NCI-H1694 treated with DMSO at 0.1 percent for 48 hours (cell line): ENCODE measurements at places on chromosomes 3 and 15.

DNA sequence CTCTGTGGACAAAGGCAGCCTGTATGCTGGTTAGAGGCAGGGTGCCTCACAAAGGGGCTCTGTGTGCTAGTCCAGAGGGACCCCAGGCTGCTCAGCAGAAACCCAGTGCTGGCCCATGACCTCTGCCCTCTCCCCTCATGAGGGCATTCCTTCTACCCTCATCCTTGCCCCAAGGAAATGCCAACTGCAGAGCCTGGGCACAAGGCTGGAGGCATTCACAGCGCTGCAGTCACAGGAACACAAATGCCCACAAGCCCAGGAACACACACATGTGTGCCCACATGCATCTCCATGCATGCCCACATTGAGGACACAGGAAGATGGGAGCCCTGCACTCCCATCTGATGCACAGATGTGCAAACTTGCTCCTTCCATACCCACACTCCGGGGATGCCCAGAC lies 3.8 kb downstream of the INKA1 start:
- no peak for DNase-seq

DNA sequence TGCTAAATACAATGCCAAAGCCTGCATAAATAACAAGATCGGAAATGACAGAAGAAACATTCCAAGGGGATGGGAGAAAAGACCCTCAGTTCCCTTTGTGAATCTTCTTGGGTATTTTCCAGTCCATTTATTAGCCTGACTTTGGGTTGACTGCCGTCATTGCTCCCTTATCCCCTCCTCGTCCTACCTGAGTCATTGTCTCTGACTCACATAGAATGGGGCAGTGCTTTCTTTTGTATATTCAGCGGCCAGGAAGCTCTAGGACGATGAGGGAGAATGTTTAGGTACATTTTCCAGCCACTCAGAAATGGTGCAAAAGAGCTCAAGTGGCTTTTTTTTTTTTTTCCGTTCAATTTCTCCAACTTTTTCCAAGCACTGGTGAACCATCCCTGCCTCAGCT lies 71.6 kb downstream of the KAT2B start:
- no peak for DNase-seq

- no peak for DNase-seq
These were observed 22.1 kb downstream of the MAP2K1 start for GRCh38 chr15:66408675-66409282.

DNA sequence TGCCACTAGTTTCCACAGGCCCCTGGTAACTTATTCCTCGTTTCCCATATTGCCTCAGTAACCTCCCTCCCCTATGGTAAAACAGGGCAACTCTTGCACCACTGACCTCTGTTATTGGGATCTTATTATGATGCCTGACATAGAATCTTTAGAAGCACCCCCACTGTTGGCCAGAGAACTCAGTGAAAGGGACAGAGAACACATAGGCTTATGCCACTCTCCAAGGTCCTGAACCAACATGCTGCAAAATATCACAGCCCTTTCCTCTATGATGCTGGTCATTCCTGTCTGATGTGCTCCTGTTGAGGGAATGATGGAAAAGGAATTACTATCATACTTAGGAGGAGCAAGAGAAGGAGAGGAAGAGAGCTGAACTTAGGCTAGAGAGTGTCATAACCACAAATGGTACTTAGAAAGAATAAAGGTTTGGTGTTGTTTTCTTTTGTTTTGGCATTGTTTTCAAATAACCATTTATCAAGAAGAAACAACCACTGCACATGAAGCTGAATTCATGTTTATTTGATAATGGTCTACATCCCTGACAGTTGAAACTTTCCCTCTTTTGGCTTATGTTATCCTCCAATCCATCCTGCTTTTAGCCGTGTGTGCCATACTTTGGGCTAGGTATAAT lies 330.2 kb downstream of the EPHB1 start:
- no peak for DNase-seq
